ENCODE measurements at places on chromosomes 12 and 14.
A peak's percentile ranks its signal among the peaks of the same experiment; 100 is the strongest.

DNA sequence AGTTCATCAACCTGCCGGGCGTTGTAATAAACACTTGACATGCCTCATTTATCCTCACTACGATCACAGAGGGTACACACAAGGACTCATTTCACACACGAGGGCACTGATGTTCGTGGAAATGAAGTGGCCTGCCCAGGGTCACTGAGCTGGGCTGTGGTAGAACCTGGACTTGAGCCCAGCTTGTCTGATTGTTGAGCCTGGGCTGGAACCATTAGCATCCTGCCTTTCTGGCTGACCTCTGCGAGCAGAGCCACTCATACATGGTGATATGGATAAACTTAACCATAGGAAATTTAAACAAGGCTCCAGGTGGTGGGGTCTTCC, 16.6 kb upstream of the JDP2 start:
- H3K4me1 ChIP-seq, result no peaks in the 10 kb centered on the region
- H3K4me3 ChIP-seq, result no peak overlapping the region
- H3K27me3 ChIP-seq, result no peaks in the 10 kb centered on the region
- H3K27ac ChIP-seq, result no peak overlapping the region

DNA sequence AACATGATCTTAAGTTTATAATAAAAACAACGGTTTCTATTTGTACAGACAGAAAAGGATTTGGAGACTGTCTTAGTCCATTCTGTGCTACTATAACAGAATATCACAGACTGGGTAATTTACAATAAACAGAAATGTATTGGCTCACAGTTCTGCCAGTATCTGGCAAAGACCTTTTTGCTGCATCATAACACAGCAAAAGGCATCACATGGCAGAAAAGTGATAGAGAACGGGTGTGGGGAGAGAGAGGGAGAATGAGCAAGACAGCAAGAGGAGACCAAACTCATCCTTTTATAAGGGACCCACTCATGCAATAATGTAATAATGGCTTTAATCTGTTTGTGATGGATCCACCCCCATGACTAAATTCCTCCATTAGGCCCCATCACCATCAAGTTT, 17.0 kb upstream of the NUDT4 start:
- H3K36me3 ChIP-seq, result no peaks in the 10 kb centered on the region
- DNase-seq, result no peak
- H3K27me3 ChIP-seq, result no peaks in the 10 kb centered on the region
- no peak overlapping the region for H3K4me3 ChIP-seq
- H3K4me1 ChIP-seq, result no peaks in the 10 kb centered on the region
- no peak overlapping the region for H3K27ac ChIP-seq

DNA sequence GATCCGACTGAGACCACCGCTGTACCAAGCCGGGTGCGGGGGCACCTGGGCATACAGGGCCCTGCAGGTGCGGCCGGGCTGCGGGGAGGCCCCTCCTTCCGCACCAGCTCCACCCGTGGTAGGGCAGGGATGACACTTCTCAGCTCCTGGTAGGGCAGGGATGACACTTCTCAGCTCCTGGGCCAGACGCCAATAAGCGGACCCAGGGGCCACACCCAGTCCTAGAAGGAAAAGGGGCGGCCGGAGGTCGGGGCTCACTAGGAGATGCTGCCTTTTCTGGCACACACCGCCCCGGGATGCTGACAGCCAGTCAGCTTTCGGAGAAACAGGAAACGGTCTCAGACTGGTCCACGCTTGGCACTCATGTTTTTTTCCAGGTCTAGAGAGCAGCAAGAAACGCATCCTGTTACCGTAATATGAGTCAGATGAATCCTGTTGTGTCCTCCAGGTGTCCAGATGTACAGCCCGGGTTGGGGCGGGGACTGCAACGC, 34.8 kb downstream of the NFKBIA start:
- no peak overlapping the region for H3K4me3 ChIP-seq
- peak overlapping the region; percentile 80 for H3K27ac ChIP-seq
- DNase-seq, result no peak
- H3K4me1 ChIP-seq, result peaks cover 4% of the 10 kb centered on the region
- no peaks in the 10 kb centered on the region for H3K36me3 ChIP-seq

DNA sequence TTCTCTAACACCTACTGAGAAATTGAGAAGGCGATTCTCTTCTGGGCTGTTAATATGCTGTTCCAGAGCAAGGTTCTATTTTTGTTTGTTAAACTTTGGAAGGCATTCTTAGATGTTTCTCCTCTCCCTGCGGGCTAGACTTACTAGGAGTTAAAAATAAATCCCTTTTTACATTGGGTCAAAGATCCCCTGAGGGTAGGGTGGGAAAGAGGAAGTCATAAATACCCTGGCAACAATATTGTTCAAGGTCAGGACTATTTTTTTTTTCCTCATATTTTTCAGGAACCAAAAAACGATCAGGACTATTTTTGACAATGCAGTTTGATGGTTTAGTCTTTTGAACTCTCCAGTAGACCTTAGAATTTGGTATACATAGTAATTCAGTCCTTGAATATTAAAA, 12.0 kb upstream of the SLC2A14 start:
- no peaks in the 10 kb centered on the region for H3K36me3 ChIP-seq
- no peak overlapping the region for H3K4me3 ChIP-seq
- no peak overlapping the region for H3K27ac ChIP-seq
- no peaks in the 10 kb centered on the region for H3K27me3 ChIP-seq
- no peaks in the 10 kb centered on the region for H3K4me1 ChIP-seq

DNA sequence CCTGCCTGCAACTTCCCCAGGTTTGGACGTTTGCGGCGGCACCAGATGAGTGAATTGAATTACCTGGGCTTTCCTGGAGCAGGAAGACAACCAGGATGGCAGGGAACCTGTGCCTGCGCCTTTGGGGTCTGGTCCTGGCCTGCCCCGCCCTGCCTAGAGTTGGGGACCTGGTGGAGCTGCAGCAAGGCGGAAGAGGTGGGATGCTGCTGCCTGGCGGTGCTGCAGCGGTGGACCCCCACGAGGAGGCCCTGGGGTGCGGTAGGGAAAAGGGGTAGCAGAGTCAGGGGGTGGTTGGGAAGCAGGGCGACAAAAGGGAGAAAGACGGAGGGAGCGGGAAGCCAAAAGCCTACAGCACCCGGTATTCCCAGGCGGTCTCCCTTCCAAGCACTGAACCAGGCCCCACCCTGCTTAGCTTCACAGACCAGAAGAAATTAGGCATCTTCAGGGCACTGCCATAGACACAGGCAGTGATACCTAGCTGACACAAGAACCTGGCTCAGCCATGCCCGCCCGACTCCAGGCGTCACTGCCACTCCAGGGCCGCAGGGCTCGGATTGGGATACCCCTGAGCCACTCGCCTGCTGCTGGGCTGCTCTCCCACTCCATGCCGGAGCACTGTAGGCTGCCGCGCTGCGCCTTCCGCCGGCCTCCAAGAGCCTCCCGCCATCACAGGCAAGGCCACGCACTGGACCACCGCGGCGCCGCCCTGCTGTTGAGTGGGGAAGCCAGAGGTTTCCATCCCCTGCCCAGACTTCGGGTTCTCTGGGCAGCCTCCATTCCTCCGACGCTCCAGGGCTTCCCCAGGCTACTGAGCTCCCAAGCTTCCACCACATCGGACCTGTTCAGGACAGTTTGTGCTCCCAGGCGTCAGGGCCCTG, 155.2 kb upstream of the ALG10B start:
- DNase-seq, result no peak
- no peaks in the 10 kb centered on the region for H3K27me3 ChIP-seq
- H3K27ac ChIP-seq, result no peak overlapping the region
- H3K36me3 ChIP-seq, result no peaks in the 10 kb centered on the region

- no peaks in the 10 kb centered on the region for H3K27me3 ChIP-seq
- no peaks in the 10 kb centered on the region for H3K36me3 ChIP-seq
- H3K4me1 ChIP-seq, result no peaks in the 10 kb centered on the region
- H3K27ac ChIP-seq, result no peak overlapping the region
- no peak overlapping the region for H3K4me3 ChIP-seq
- no peak for DNase-seq
Measured at GRCh38 chr14:61346221-61346620, 24.8 kb downstream of the PRKCH start.

- no peaks in the 10 kb centered on the region for H3K36me3 ChIP-seq
- no peak overlapping the region for H3K27ac ChIP-seq
- no peaks in the 10 kb centered on the region for H3K27me3 ChIP-seq
- no peaks in the 10 kb centered on the region for H3K4me1 ChIP-seq
- no peak for DNase-seq
Measured at GRCh38 chr12:103011974-103012763, 54.7 kb downstream of the ASCL1 start.

DNA sequence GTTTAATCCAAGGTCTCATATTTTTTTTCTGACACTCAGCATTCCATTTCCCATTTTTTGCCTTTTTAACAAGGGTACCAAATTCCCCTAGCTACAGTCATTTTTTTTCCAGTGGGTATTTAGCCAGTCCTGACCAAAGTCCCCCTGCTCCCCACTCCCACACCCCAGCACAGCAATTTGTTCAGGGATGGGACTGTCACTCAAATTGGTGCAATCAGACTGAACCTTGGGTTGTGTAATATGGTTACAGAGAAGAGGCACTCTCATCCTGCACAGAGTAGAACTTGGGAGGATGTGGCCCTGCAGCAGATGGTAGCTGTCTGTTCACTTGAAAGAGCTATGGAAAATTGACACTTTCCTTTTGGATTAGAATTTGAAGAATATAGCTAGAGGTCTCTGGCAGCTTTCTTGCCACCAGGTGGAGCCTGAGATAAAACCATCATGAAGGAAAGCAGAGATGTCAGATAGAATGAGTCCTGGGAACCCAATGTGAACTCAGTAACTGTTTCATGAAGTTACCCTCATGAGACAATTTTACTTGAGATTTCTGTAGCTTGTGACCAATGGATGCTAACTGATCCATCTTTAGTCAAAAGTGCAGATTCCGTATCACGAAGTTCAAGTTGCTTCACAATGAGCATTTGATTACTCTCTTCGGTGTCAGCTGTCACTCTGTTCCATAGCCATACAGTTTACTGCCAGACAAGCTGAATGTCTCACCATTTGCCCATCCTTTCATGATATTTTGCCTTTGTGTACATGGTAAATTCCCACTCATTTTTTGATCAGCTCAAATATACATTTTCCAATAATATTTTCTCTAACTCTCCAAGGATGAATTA, 394.0 kb upstream of the SYT1 start:
- no peaks in the 10 kb centered on the region for H3K36me3 ChIP-seq
- H3K4me3 ChIP-seq, result no peak overlapping the region
- H3K27me3 ChIP-seq, result no peaks in the 10 kb centered on the region
- no peak overlapping the region for H3K27ac ChIP-seq

DNA sequence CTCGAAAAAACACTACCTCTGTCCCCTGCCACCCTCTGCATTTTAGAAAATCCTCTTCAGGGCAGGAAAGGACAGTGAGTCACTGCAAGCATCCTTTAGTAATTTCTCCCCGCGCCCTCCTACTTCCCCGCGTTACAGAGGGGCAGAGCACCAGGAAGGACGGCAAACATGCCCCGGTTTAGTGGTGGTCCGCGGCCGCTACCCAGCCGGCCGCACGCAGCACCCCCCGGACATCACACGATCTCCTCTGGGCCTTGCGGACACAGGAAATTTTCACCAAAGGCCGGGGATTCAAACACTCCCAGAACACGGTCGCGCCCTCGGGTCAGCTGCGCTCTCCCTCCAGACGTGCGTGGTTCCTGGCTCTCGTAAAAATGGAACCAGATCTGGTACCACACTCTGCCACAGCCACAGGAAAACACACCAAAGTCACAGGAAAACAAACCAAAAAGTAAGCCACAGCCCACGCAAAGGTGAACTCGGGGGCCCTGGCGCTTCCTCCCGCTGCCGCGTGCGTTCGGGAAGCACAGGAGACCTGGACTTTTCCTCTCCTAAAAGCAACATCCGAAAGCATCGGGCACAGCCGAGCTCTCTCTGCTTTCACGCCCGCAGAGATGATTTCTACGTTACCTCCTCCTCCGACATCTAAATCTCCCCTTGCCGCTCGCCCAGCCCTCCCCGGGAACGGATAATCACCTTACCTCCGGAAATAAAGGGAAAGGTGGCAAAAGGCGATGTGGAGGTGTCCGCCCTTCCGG, 839 bp downstream of the SLC38A1 start:
- H3K4me1 ChIP-seq, result peaks cover 9% of the 10 kb centered on the region
- no peaks in the 10 kb centered on the region for H3K27me3 ChIP-seq
- no peaks in the 10 kb centered on the region for H3K36me3 ChIP-seq
- DNase-seq, result peak; percentile 54

- no peak for DNase-seq
- no peaks in the 10 kb centered on the region for H3K36me3 ChIP-seq
- no peak overlapping the region for H3K4me3 ChIP-seq
- no peaks in the 10 kb centered on the region for H3K27me3 ChIP-seq
Measured at GRCh38 chr14:72270749-72271148, 338.5 kb downstream of the RGS6 start.

DNA sequence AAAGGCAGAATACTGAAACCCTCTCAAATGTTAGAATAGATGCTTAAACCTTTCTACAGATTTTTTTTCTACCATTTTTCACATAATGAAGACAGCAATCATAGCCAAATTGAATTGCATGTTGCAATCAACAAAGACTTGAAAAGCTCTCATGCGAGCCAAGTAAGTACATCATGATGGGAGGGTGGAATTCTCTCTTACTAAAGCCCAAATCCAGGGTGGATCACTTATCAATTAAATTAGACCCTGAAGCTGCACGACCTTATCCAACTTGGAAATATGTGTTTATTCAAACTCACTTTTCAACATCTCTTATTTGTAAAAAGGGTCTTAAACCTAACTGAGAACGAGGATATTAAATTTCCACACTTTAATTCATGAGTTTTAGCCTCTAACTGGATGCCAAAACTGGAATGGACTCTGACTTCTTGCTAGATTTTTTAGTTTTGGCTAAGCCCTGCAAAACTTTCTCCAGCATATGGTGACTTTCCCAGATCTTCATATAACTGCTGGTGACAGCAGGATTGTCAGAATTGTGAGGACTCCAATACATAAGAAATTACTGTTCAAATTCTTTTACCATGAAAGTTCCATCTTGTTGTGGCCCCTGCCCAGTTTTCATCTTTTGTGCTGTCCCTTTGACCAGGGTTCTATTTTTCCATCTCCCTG, 53.6 kb downstream of the HECTD4 start:
- no peak overlapping the region for H3K4me3 ChIP-seq
- H3K27me3 ChIP-seq, result no peaks in the 10 kb centered on the region
- H3K27ac ChIP-seq, result no peak overlapping the region
- no peaks in the 10 kb centered on the region for H3K4me1 ChIP-seq
- no peak for DNase-seq
- no peaks in the 10 kb centered on the region for H3K36me3 ChIP-seq

DNA sequence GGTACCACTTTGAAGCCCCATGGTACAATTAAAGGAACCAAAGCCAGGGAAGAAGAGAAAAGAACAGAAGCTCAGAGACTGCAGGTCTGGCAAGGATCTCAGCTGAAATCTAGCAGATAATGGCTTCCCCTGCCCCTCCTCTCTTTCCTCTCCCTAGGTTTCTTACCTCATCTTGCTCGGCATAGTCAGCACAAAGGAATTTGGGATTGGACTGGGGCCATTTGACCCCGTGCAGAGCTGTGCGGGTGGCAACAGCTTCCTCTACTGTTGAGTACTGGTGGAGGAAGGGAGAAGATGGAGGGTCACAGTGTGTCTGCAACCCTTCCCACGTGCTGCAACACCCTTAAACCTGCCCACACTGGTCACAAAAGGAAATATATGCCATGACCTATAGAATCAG, 4.7 kb upstream of the CDH24 start:
- peak overlapping the region; percentile 62 for H3K27ac ChIP-seq
- H3K27me3 ChIP-seq, result no peaks in the 10 kb centered on the region
- H3K36me3 ChIP-seq, result peaks cover 9% of the 10 kb centered on the region
- no peak overlapping the region for H3K4me3 ChIP-seq
- peak; percentile 78 for DNase-seq
- H3K4me1 ChIP-seq, result no peaks in the 10 kb centered on the region

Data from breast epithelium (tissue), 4 donors.